ENCODE measurements at places on chromosomes 16 and 17.

- no peak for DNase-seq
These were observed 43.8 kb downstream of the PITPNM3 start for GRCh38 chr17:6512552-6512951.

DNA sequence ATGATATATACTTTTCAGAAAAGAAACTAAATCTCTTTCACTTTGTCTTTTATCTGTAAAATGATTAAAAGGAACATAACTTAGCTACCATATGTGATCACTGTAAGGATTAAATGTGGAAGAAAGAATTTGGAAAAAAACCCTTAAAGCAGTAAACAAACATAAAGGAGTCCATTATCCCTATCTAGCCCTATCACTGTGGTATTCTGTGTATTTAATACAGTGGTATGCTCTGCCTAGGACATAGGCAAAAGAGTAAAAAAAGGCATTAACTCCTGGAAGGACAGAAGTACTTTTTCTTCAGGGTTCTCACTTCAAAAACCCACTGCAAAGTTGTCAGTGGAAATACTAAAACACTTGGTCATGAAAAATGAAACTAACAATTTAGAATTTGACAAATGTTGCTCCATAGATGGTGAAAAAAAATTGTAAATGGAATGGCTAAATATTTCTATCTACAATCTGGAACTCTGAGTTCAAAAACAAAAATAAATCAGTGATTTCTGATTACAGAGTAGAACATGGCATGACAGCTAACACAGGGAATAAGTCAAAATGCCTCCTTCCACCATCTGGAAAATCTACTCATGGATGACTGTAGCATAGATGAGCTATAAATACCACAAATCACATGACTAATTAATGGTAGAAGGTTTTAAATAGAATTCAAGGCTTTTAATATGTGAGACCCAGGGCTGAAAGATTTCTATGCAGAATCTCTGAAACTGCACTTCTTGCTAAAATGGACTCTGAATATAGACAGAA is 140.1 kb downstream of the ITFG1 start:
- no peak for DNase-seq

DNA sequence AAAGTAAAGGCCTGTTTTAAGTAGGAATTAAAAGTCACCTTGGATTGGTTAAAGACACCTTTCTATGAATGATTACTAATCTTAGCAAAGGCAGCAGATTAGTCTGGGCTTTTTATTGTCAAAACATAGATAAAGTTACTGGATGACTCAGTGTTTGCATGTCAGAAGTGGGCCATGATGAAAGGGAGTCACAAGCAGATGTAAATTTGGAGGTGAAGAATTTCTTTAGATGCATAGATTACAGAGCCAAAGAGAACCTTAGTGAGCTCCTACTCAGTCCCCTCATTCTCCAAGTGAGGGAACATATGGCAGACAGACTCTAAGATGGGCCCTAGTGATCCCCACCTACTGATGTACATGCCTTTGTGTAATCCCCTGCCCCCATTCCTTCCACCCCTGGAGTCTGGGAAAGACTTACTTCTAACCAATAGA is 124.5 kb downstream of the HS3ST3A1 start:
- no peak for DNase-seq

- no peak for DNase-seq
These were observed 47.4 kb downstream of the SHCBP1 start for GRCh38 chr16:46573834-46574159.

- no peak for DNase-seq
These were observed 1.3 kb upstream of the CLEC19A start for GRCh38 chr16:19284207-19284606.

All from hematopoietic multipotent progenitor cell treated with erythropoietin and hydrocortisone succinate and interleukin-3 and kit ligand, for 15 days (in vitro differentiated cells).